Breast epithelium (tissue), 4 donors: ENCODE measurements at places on chromosomes 11 and 22.

- no peak for DNase-seq
Observed at GRCh38 chr11:46252373-46252914, 25.0 kb upstream of the CREB3L1 start.

DNA sequence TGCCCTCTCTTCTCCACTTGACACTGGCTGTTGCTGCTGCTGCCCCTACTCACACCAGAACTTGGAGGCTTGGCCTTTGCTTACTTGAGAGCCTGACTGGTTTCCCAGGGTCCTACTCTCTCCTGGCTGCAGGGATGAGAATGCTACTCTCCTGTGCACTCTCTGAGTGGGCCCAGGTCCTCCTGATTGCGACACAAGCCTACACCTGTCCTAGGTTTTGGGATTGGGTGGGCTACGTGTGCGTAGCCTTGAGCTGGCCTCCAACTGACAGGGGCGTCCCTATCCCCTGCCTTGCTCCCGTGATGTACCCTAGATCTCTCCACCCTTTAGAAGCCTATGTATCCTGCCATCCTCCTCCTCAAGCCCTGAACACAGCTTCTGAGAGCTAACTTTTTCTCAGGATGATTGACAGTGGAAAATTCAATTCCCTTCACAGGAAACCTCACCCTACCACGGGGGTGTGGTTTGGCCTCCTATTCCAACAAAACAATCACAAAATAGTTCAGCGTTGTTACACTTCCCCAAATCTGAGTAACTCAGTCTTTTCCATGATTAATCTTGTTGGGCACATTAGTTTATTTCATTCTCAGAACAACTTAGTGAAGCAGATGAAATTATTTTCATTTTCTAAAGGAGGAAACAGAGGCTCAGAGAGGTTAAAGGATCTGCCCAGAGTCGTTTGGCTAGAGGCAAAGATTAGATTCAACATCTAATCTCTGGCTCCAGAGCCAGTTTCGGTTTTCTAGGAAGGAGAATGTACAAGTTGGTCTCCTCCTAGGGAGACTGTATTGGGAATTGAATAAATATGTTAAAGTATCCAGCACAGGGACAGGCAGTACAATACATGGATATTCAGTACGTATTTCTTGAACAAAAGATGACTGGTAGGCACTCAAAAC lies 17.6 kb upstream of the AMOTL1 start:
- no peak for DNase-seq

DNA sequence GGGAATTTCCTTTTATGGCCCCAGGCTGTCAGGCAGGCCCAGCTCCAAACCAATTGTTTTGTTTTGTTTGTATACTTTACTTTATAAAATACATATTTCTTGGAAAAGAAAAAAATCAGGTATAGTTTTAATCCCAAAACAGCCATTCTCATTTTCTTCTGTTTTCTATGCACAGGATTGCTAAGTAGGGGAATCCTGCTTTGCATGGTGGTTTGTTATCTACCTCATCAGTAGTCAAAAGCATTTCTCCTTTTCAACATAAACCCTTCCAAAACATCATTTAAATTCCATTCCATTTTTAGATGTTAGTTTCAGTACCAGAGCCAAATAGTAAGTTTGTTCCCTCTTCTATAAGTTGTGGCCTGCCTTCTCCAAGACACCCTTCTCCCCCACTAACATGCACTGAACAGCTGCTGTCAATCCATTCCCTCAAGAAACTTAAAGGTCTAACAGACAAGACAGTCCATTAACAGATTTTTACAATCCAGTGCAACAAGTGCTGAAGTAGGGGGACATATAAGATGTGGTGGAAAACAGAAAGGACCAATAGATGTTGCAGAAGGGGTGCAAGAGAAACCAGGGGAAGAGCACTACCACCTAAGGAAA lies 3.7 kb downstream of the ILK start:
- no peak for DNase-seq

DNA sequence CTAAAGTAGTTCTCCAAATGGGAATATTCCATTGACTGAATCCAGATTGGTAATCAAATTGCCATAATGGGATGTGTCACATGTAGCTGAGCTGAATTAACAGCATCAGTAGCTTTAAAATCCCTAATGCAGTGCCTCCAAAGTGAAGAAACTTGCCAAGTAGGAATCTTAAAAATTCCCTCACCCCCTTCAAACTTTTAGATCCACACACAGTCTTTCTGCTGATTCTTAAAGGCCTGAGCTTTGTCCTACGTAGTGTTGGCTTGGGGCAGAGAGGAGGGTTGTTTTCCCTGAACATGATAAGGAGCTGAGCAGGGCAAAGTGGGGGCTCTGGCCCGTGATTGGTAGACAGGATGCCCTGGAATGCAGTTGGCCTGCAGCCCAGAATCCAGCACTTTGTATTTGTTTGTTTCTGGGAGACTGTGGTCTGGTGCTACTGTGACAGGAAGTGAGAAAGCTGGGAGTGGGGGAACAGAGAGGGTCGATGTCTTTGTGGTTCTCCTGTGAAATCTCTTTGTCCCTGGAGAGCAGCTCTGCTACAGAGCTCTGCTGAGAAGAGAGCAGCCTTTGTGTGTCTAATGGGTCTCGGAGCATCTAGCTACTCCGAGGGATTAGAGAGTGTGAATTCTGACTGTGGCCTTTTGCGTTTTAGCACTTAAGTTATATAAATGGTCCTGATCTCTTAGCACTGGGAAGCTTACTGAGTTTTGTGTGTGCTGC lies 16.9 kb downstream of the CTNND1 start:
- DNase-seq = peak; percentile 89

GRCh38 chr22:32691101-32691500 lies 110.4 kb upstream of the TIMP3 start:
- DNase-seq = no peak

DNA sequence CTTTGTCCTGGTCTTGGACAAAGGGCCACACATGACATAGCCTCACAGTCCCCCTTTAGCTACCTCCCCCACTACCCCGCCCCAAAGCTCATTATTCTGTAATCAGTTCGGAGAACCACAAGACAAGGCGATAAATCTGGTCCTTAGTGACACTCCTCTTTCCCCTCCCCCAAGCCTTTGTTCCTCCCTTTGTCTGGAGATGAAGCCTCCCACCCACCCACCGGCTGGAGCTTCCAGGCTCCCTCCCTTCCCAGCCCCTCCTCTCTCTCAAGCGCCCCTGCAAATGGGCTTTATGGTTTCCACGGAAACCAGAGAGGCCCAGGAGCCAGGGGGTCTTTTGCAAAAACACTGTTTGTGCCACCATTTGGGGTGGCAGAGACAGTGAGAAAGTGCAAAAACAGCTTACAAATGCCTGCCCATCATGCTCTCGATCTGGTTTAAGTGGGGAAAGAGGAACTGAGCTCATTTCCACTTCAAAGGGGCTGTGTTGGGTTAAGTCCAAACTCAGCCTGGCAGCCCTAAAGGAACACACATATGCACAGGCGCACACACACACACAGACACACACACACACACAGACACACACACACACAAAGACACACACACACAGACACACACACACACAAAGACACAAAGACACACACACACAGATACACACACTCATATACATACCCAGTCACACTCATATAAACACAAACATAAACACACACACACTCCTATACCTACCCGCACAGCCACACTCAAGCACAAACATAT lies 23.5 kb downstream of the APLNR start:
- DNase-seq = no peak

DNA sequence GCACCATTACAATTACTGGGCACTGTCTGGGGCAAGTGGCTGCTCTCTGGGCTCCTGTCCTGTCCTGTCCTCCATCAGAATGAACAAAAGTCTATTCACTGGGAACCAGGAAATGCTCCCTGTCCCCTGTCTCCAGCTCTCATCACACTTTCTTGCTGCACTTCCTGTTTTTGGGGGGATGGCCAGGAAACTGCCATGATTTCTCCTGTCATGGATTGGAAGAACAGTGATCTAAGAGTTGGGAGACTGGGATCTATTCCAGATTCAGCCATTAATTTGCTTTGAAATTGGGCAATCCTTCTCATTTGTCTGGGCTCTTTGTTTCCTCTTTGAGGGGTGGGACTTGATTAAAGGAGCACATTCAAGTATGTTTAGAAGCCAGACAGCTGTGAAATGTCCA lies 61.4 kb upstream of the KIRREL3 start:
- no peak for DNase-seq

GRCh38 chr22:40204321-40205116 lies 26.8 kb downstream of the TNRC6B start:
- DNase-seq = no peak

- no peak for DNase-seq
Observed at GRCh38 chr11:120335556-120335907, 681 bp upstream of the ARHGEF12 start.

DNA sequence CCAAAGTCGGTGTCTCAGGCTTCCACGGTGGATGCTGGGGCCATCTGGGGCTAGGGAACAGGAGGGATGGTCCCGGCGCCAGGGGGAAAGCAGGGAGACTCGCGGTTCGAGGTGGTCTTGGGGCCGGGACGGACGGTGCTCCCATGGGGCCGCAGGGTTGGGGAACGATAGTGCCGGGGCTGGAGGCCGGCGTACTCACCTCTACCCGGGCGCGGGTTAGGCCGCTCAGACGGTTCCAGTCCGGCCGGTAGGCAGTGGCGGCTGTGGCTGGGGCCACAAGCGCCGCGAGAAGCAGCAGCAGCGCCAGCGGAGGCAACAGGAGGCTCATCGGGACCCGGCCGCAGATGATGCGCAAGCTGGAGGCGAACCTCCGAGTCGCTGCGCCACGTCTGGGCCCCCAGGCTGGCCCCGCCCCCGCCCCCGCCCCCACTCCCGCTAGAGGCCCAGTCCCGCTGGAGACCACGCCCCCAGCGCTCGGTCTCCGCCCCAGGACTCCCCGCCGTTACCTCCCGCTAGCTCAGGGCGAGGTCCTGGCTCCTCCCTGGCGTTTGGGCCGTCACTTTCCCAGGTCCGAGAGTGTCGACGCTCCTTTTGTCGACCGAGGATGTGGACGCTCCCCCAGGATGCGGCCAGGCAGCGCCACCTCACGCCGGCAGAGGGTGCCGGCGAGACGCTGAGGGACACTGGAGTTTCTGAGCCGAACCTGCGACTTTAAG lies at the start of gene SELENOM:
SELENOM (minus strand) TSS at position 391 of the 716 bp plus-strand sequence; CDS start at position 328, 63 bp downstream.
- DNase-seq = peak; percentile 98

DNA sequence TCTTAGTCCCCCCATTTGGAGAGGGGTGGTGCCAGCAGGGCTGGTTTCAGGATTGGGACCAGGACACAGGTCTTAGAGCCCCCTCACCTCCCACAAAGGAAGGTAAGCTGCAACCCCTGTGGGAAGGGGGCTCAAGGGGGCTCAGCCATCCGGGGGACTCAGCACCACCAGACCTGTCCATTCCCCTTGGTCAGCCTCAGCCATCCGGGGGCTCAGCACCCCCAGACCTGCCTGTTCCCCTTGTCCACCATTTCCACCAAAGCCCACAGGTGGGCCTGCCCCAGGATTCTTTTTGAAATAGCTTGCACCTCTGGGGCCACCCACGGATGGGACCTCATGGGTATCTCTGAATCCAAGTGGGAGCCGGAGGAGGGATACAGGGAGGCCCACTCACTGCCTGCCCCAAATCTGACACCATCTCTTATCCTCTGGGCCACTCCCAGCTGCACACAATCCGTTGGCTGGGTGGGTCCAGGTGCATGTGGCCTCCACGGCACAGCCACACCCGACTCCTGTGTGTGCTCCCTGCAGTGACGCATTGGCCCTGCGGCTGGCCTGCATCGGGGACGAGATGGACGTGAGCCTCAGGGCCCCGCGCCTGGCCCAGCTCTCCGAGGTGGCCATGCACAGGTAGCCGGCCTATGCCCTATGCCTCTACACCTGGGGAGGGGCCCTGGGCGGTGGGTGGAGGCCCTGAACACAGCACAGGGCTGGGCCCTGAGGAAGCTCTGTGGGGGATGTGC lies 15.9 kb downstream of the MCAT start:
- DNase-seq = no peak

- DNase-seq = no peak
Observed at GRCh38 chr22:45036154-45036553, 26.3 kb upstream of the PHF21B start.

DNA sequence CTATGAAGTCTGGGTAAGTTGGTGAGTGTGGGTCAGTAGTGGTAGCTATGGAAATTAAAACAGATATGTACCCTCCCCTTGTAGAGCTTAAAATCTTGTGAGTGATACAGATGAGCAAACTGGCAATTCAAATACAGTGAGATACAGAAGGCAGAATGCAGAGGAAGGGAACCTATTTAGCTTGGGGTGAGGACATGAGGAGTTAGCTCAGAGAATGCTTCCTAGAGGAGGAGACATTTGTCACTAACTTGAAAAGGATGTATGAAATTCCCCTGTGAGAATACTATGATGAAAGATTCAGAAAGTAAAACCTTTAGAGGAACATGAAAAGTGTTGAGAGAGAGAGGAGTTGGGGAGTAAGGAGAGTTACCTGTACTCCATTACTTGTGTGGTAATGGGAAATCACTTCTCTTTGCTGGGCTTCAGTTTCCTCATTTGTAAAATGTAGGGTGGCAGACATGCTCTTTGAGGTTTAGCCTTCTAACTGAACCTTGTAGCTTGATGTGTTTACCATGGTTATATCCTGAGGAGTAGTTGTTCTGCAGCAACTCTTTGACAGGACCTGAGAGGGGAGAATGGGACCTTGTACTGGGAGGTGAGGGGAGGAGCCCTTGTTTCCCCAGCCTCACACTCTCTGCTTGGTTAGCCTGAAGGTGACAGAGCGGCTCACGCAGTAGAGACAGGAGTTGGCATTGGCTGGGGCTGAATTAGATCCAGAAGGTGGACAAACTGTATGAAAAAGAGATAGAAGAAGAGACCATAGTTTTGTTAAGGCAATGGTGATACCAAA lies 17.9 kb downstream of the SWAP70 start:
- no peak for DNase-seq

DNA sequence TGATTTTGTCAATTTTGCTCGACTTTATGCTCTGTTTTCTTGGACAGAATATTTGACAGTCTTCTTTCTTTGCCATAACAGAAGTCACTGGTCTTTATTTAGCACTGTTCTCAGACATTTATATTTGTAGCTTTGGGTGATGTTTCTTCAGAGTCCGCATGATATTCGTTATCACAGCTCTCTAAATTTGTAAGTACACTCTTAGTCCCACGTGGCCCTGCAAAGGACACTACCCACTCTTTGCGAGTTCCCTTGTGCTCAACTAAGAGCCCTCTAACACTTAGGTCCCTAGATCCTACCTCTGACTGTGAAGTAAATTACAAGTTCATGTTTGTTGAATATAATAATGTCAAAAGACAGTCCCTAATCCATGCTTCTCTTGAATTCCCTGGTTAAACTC lies 651.9 kb downstream of the NTM start:
- DNase-seq = no peak
